Choroid plexus epithelial cell (primary cell): ENCODE measurements at places on chromosomes 16 and 17.

GRCh38 chr17:63001689-63002394, 35.8 kb downstream of the TANC2 start:
- DNase-seq: no peak

GRCh38 chr17:2783310-2784030, 12.8 kb upstream of the RAP1GAP2 start:
- DNase-seq: no peak

DNA sequence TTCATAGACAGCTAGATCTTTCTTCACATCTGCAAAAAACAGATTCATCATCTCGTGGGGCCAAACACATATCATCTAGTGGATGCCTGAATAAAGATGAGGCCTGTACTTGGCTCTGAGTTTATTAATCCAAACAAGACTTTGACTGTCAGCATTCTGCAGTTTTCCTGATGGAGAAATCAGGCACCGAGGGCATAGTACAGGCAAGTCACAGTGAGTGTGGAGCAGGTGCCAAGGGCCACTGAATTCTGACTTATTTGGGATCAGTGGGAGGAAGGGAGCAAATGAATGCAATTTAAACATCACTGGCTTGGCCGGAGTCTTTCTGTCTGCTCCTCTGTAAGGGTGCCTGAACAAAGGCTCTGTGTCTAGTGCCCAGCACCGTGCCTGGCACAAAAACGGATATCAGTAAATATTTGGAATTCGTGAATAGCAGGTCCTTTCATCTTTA, 975 bp downstream of the CFAP20 start:
- no peak for DNase-seq

DNA sequence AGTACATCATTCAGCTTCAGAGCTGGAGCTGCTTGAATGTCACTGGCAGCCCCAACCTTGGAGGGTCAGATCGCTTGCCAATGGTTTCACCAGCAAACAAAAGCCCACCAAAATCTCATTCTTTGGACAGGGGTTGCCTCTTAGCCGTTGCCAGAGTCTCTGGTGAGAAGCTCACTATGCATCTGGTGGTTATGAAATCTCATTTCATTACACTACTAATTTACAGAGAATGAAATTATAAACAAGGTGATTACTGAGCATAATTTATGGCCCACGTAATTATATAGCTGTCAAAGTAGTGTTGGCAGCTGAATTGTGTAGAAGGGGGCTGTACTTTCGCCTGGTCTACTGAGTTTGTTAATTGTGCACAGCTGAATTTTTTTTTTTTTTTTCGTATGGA, 688.9 kb upstream of the KIF2B start:
- no peak for DNase-seq

DNA sequence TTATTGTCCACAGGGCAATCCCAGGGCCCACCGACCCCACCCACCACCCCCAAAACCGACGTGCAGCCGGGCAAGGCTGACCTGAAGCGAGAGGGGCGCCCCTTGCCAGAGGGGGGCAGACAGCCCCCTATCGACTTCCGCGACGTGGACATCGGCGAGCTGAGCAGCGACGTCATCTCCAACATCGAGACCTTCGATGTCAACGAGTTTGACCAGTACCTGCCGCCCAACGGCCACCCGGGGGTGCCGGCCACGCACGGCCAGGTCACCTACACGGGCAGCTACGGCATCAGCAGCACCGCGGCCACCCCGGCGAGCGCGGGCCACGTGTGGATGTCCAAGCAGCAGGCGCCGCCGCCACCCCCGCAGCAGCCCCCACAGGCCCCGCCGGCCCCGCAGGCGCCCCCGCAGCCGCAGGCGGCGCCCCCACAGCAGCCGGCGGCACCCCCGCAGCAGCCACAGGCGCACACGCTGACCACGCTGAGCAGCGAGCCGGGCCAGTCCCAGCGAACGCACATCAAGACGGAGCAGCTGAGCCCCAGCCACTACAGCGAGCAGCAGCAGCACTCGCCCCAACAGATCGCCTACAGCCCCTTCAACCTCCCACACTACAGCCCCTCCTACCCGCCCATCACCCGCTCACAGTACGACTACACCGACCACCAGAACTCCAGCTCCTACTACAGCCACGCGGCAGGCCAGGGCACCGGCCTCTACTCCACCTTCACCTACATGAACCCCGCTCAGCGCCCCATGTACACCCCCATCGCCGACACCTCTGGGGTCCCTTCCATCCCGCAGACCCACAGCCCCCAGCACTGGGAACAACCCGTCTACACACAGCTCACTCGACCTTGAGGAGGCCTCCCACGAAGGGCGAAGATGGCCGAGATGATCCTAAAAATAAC, 3.0 kb downstream of the SOX9 start:
- DNase-seq: no peak

DNA sequence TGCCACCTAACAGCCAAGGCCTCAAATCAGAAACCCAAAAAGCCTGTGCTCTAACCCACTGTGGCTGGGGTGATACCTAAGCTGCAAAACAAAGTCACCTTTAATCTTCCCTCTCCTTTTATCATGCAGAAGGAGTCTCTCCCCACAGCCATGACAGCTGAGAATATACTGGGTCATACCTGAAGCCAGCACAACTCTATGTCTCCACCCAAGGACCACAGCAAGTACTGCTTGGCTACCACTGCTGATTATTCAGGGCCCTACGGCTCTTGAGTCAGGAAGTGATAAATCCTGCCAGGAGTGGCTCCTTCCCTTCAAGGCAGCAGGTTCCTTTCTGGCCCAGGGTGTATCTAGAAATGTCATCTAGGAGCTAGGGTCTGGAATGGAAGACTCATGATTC, 151.5 kb upstream of the TOM1L1 start:
- DNase-seq: no peak

- DNase-seq: no peak
These were observed 16.9 kb upstream of the ITGA3 start for GRCh38 chr17:50039058-50039457.

DNA sequence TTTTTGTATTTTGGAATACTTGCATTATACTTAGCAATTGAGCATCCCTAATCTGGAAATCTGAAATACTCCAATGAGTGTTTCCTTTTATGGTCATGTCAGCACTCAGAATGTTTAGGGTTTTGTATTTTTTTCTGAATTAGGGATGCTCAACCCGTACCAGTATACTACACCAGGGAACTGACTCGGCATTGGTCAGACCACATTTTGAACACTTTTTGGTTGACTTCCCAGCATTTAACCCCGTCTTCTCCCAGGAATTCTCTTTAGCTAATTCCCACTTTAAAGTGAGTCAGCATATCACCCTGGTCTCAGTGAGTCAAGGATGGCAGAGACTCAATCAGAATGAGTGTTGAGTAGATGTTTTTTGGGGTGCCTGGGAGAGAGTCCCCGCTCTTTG, 177.9 kb downstream of the SPECC1 start:
- no peak for DNase-seq

- no peak for DNase-seq
These were observed 62.1 kb downstream of the EPN2 start for GRCh38 chr17:19299214-19299747.

DNA sequence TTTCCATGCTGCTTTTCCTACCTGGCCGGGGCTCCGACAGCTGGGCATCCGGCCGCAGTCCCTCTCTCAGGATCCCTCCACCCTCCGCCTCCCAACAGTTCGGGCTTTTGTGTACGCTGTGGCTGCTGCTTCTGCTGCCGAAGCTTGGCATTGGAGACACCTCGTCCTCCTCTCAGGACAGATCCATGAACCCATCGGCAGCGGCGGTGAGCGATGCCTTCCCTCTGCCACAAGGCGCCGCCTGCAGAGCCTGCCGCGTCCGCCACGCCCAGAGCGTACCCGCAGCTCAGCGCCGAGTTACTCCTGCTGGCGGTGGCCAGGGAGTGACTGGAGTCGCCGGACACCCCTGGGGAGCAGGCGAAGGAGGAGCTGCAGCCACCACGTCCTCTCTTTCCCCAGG, 2032.8 kb downstream of the TP53TG3F start:
- DNase-seq: no peak

DNA sequence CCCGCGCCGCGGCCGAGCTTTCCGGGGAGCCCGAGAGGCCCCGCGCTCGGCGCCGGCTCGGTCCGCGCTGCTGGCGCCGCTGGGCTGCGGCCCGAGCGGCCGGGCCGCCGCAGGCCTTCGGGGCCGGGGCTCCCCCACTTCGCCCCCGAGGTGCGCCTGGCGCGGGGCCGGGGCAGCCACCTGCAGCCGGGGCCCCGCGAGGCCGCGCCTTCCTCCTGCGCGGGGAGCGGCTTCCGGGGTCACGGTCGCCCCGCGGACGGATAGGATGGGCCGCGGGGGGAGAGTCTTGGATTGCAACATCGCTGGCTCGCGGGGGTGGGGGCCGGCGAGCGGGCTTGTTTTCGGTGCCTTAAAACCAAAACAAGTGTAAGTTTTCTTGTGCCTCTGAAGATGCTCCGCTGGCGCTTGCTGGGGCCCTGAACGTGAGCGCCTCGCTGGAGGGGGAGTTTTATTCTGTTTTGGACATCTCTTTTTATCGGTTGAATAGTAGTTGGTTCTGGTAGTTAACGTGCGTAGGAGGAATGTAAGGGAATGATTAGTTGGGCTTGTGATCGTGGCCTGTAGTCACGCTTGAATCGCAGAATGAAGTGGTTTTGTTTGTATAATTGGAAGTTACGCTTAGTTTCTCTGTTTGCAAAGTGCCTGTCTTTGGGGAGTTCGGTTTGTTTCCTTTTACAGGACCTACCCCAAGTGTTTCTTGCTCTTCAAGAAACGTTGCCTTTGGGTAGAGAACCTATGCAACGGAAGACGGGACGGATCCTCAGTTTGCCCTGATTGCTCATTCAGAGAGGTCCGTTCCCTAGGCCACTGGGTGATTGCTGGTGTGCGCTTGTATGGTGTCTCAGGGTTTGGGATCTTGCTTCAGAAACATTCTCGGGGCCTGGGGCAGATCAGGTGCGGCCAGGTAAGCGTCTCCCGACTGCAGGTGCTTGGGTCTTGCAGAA, 724 bp downstream of the UBE2I start:
- peak; percentile 57 for DNase-seq

DNA sequence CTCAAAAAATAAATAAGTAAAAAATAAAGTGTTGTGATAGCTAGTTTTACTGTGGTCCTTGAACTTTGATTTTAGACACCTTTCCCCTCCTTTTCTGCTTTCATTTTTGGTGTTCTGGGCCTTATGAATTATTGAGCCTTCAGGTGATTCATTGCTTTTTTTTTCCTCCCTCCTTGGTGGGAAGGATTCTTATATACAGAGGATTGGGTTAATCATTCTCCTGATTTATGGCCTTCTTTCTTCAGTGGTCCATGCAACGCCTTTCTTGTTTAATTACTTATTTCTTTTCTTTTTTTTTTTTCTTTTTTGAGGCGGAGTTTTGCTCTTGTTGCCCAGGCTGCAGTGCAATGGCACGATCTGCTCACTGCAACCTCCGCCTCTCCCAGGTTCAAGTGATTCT, 8.0 kb upstream of the MYL4 start:
- no peak for DNase-seq

- peak; percentile 71 for DNase-seq
These were observed 439.8 kb downstream of the SOX9 start for GRCh38 chr17:72560303-72561247.

DNA sequence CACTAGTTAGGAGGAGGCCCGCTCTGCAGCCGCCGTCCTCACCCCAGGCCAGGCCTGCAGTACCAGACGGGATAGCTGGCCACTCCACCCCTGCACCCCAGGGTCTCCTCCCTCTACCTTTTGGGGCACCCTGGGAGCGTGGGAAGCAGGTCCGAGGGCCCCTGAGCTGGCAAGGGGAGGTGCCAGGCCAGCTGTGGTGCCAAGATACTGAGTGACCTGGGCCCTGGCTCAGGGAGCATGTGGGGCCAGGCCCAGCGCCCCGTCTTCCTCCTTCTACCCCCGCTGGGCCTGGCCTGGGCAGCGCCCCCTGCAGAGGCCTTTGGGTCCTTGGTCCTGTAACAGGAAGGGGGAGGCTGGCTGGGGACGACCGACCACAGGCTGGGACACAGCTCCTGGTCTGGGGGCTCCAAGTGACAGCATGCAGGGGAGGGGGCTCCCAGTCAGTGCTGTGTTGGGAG, 13.0 kb downstream of the PAM16 start:
- no peak for DNase-seq

DNA sequence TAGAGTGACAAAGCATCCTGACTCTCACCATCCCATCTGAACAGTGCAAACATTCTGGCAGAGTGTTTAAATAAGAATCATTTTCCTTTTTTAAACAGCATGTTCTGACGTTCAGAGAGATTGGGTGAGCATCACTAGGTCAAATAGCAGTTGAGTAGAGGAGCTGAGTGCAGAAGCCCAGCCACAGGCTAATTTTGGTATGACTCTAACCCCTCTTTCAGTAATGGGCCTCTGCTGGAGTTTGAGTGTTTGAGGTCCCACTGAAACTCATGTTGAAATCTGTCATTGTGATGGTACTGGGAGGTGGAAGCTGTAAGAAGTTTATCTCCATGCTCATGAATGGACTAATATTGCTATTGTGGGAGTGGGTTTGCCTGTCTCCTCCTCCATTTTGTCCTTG, 194.4 kb downstream of the SALL1 start:
- no peak for DNase-seq

DNA sequence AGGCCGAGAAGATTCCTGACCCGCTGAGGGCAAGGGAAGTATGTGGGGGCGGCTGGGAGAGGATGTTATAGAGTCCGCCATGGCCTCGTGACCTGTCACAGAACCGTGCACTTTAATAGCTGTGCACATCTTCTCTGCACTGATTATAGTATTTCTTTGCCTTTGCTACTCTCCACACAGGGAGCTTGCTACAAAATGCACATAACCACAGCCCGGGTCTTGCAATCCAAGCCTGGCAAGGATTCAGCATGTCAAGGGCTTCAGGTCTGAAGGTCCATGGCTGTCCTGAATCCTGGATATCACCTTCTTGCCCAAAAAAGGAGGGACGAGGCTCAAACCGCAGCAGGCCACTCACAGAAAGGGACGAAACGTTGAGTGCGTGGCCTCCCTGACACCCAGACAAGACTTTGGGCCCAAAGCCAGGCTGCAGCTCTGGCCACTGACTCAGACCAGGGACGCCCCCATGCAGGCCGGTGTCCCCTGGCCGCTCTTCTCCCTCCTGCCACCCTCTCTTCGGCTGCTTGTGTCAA, 43.7 kb downstream of the USP22 start:
- peak; percentile 56 for DNase-seq

DNA sequence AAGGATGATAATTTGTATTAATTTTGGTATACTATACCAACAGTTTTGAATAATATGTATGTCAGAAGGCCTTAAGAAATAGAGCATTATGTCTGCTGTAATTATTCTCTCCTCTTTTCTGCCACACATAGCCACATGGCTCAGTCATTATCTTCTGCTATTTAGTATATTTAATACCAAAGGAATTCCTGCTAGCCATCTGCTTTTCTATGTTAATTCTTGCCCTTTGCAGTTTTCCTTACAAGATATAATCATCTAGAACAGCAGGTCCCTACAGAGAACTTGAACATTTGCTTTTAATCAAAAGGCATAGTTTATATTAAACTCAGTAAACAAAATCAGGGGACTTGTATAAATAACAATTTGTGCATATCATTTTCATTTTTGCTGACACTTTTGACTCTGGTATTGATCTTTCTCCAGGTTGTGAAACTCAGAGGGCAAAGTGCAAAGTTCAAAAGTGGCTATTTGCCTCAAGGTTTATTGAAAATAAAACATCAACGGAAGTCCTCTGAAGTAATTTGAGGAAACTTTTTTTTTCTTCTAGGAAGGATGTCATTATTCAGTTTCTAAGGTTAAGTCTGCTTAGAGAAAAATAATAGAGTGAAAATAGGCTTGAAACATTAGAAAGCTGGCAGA, 702.0 kb downstream of the KCNJ2 start:
- no peak for DNase-seq
